ENCODE measurements at places on chromosomes 7 and 10.

DNA sequence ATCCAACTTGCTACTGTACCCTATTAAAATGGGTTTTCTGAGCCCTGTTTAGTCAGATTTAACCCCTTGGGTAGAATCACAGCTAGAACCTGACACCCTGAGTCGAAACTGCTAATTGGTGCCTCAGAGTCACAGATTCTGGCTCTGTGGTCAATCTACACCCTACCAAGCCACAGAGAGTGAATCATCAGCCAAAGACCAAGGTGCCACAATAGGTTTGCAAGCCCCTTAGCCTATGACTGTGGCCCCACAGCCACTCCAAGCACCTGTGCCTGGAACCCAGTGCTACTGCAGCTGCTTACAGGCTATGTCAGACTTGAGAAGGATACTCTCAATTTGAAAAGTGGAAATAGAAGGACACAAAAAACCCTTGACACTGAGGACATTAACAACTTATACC is 202.8 kb upstream of the KCND2 start:
- DNase-seq, result no peak

- DNase-seq, result no peak
Measured at GRCh38 chr10:52019077-52019555, 295.0 kb upstream of the DKK1 start.

- no peak for DNase-seq
Measured at GRCh38 chr10:121426307-121426706, 171.9 kb downstream of the FGFR2 start.

- DNase-seq, result no peak
Measured at GRCh38 chr7:282621-283020, 7.3 kb upstream of the FOXL3 start.

- no peak for DNase-seq
Measured at GRCh38 chr10:119395280-119396007, 147.1 kb downstream of the RGS10 start.

DNA sequence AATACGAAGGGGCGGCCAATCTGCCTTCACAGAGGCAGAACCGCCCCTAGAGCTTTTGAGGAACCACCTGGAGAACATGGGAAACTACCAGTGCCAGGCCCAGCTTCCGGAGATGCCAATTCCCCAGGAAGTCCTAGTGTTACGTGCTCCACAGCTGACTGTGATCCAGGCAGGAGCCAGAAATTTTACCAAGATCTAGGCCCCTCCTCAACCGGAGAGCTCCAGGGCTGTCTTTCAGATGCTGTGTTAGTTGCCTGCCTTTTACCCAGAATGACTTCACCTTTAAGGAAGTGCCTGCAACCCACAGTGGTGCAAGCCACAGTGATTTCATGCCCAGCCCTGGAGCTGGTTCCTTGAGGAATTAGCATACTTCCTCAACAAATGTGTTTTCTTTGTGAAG is 62.9 kb downstream of the ELMO1 start:
- DNase-seq, result no peak

GRCh38 chr7:30543813-30544525 is 39.3 kb upstream of the GGCT start:
- no peak for DNase-seq

DNA sequence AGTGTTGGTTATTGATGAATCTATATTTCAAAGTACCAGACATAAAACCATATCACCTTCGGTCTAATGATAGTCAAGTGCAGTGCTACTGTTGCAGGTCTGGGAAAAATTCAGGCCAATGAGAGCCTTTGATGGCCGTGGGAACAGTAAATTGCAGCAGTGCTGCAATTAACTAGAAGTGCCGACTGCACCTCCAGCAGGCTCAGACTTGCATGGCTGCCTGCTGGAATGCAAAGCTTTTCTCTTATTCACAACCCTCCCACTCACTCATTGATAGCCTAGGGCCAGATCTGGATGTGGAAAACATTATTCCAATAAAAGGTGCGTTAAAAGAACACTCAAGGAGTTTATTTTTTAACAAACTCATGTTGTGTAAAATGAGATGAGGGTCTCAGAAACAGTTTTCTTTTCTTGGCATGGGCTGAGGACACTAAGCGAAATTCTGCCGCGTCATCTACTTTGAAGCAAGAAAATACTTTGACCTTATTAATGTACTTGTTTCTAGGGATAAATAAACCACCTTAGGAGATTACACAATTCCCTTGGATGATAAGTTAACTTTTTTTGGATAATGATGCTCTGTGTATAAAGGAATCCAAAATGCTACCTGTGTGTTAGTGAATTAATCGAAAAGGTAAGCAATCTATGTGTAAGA is 17.1 kb downstream of the PLXDC2 start:
- DNase-seq, result no peak

DNA sequence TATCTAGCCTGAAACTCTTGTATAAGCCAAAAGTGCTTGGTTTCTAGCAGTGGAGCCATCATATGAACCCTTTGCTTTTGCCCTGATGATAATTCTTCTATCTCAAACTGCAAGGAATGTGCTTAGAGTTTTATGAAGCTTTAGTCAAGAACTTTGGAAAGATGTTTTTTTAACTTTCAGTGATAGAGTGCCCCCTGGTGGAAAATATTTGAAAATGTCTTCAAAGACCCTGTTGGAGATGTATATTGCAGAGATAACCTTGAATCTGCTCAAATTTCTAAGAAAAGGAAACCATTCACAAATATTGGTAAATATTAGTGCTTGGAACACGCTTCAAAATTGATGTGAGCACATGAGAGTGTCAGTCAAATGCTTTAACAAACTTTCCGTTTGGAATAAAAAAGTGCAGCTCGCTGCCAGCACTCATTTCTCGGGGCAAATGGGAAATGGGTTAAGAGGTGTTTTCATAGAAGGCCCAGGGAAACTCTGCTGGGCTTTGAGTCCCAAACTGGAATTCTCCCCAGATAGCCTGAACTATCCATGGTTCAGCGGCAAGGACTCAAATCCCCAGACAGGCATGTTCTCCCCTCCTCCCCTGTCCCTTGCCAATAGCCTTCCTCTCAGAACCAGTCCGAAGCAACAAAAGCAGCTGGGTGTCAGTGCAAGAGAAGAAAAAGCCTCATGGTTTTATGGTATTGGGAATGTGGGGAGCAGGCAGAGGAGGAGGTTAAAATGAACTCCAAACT is 129.3 kb downstream of the MYOF start:
- no peak for DNase-seq

GRCh38 chr10:117167346-117167788 is 29.3 kb upstream of the VAX1 start:
- no peak for DNase-seq

DNA sequence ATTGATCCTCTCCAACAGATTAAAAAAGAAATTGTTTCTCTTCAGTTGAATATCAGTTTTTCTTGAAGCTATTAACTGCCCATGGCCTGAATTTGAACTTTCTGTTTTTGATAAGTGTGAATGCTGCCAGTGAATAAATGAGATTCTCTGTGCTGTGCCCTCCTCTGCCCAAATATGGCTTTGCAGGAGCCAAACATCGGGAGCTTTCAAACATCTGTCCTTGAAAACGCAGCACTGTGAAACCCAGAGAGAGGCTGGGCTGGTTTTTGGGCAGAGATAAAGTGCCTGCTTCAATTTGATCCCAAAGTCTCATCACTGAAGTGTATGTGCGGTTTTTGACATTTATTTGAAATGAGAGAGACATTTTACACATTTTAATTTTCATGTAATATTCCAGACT is 268.3 kb upstream of the SHH start:
- no peak for DNase-seq

GRCh38 chr10:73998929-73999691 is 1.2 kb downstream of the VCL start:
- peak; percentile 68 for DNase-seq

DNA sequence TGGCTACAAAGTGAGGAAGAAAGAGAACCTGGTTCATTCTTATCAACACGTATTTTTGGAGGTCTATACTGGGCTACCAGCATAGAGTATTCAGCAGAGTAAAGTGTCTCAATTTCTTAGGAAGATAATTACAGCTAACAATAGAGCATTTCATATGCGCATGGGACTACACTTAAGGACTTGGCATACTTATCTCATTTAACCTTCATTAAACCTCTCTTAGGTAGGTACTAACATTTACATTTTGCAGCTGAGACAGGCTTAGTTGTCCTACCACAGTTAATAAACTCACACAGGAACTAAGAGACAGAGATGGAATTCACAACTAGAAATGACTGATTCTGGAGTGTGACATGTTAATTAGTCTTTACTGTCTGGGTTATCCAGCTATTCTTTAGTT is 66.6 kb downstream of the NRBF2 start:
- DNase-seq, result no peak

DNA sequence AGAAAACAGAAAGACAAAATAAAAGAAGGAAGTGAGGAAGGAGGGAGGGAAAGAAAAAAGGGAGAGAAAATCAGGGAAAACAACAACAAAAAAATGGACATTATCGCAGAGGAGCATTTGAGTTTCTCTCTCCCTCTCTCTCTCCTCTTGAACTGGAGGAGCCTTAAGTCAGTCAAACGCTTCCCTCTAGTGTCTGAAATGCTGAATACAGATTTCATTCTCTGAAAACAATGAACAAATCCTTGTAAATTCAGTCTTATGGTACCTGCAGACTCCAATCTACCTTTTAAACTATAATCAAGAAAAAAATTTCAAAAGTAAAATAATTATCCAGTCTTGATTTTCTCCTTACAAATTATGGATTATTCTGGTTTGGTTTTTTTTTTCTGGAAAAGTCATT is 89.2 kb upstream of the PFKP start:
- DNase-seq, result no peak

GRCh38 chr10:94260455-94260854 is 102.3 kb downstream of the NOC3L start:
- no peak for DNase-seq

DNA sequence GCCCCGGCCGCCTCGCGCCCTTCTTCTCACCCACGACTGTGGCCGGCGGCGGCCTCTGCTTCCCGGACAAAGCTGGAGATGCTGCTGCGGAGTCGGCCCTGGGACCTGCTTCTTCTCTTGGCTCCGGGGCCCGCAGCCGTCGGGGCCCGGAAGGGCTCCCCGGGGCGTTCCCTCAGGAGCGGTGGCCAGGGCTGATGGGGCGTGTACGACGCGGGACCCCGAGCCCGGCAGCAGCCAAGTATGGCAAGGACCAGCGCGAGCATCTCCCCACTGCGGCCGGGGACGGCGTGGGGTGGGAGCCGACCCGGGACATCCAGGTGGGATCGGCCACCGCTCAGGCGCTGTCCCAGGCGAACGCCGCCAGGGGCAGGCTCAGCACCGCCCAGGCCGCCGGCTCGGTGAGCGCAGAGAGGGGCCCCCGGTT is 27.6 kb upstream of the BMS1 start:
- no peak for DNase-seq

DNA sequence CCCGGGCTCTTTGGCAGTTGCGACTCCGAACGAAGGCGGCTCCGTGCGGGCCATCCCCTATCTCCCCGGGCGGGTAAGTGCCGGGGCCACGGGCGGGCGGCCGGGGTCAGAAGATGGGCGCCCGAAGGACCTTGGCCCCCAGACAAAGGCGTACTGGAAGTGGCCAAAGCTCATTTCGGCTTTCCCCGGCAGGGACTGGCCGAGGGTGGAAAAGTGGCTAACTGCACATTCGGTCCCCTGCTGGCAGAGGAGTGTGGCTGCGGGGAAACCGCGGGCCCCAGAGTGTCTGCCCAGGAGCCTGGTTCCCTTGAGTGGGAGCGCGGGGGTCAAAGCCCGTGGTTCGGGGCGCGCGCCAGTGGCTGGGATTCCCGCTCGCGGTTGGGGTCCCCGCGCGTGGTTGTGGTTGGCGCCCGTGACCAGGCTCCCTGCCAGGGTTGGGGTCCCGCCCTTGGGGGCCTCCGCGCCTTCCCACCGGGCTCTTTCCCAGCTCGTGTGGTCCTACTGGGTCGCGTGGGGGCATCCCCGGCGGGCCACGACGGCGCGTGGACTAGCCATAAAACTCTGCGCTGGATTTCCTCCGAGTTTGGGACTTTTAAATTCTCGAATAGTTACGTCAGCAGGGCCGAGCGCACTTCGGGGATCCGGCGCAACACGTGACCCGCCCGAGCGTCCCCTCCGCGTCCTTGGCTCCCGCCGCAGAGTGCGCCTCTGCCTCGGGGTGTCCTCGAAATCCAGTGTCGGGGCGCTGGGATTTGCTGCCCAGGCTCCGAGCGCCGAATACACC is 124.4 kb downstream of the TACC2 start:
- DNase-seq, result no peak

GRCh38 chr10:73159038-73159648 is 8.7 kb downstream of the ECD start:
- no peak for DNase-seq

GRCh38 chr7:5549096-5549763 is 125.6 kb upstream of the TNRC18 start:
- no peak for DNase-seq

DNA sequence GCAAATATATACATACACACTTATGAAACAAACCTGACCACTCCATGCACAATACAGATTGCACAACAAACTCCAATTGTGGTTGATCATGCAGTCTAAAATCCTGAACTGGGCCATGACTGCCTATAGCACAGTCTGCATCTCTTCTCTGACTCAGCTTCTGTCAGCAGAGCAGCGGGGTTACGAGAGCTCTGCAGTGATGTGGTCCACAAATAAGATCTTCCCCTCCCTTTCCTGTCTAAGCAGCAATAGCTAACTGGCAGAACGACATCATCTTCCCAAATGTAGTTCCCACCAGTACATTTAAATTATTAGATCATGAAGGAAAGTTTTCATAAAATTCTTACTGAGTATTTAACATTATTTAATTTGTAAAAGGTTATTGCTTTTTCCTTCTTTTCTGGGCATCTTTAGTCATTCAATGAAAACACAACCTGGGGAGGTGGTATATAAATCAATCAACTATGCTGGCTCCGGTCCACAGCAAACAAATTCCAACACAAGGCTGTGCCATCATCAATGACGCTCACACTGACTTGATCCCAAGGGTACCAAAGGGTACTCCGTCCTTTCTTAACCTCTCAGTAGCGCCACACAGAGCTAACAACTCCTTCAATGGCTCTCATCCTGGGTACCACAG is 17.1 kb downstream of the ARHGAP21 start:
- peak; percentile 69 for DNase-seq

- DNase-seq, result peak; percentile 59
Measured at GRCh38 chr7:101402081-101402779, 39.6 kb downstream of the COL26A1 start.
